ENCODE measurements at places on chromosomes 5 and 9. TPM values are rescaled to one million over a fixed set of nuclear protein-coding genes. Genes with fewer than 3 reads are reported as not detected.
A peak's percentile ranks its signal among the peaks of the same experiment; 100 is the strongest.

Gene CCDC183
- 0.32 TPM for total RNA-seq

GRCh38 chr5:132427281-132428146 lies 58.0 kb downstream of the SLC22A5 start:
- no peak for DNase-seq

DNA sequence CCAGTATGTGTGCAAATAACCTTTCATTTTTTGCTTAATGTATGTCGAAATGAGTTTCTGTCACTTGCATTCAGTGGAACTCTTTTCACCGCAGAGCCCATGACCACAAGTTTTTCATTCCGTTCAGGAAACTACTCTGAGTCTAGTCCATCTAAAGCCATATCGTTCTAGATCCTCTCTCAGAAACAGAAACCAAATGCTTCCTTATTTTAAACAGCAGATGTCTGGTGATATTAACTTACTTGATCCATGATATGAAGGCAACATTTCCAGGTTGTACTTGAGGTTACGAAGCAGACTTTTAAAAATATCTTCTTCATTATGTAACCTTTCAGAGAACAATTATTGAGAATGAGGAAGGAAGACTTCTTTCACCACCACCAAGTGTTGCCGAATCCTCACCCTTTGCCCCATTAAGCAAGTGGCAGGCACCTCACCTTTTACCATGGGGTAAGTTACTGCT lies 72.4 kb upstream of the GNAQ start:
- DNase-seq: no peak

DNA sequence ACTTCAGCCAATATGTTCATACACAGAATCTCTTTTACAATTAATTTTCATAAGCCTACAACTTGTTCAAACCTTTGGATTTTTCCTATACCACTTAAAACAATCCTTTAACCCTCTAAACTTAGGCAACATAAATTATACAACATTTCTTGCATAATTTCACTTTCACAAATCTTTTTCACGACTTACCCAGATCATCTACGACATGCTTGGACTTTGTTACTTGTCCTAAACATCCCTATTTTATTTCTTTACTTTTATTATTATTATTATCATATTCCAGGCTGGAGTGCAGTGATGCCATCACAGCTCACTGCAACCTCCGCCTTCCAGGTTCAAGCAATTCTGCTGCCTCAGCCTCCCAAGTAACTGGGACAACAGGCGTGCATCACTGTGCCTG lies 68.0 kb downstream of the CACNA1B start:
- DNase-seq: peak; percentile 1

GRCh38 chr5:146669656-146670055 lies 153.7 kb upstream of the GPR151 start:
- no peak for DNase-seq

- DNase-seq: no peak
Measured at GRCh38 chr5:50694027-50694590, 27.7 kb downstream of the PARP8 start.
